ENCODE measurements at places on chromosomes 12 and 14.

GRCh38 chr12:129064209-129064855, 211.1 kb downstream of the GLT1D1 start:
- no peak for DNase-seq

DNA sequence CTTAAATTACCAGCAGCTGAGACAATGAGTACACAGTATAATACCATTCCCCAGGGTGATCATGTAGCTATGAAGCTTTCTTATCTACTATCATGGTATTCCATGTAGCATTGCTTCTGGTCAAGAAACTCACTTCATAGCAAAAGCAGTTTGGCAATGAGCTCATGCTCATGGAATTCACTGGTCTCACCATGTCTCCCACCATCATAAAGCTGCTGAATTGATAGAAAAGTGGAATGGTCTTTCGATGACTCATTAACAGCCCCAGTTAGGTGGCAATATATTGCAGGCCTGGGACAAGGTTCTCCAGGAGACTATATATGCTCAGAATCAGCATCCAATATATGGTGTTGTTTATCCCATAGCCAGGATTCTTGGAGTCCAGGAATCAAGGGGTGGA, 553.7 kb downstream of the FOXG1 start:
- DNase-seq = no peak

- no peak for DNase-seq
Observed at GRCh38 chr12:106078358-106079010, 60.3 kb downstream of the NUAK1 start.

DNA sequence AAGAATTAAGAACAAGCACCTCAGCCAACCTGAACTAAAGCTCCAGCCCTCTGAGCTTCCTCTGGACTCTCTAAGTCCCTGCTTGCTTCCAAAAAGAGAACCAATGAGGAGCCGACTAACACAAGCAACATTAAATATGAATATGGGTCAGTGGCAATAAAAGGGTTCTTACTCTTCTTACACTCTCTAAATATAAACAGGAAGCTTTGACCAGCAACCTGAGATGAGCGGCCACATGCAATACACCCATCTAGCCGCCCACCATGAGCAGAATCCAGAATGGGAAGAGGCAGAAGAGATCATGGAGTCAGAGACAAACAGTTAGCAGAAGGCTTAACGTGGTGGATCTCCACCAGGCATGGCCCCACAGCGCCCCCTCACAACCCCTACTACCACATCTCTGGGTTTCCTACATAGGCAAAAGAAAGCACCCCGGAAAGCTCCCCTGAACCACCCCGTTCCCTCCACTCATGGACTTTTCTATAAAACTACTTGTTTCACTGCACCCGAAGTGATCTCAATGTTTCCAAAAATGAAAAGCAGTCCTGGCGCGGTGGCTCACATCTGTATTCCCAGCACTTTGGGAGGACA, 59.4 kb downstream of the TTC7B start:
- no peak for DNase-seq

GRCh38 chr14:93007225-93007997, 84.5 kb downstream of the CHGA start:
- no peak for DNase-seq

DNA sequence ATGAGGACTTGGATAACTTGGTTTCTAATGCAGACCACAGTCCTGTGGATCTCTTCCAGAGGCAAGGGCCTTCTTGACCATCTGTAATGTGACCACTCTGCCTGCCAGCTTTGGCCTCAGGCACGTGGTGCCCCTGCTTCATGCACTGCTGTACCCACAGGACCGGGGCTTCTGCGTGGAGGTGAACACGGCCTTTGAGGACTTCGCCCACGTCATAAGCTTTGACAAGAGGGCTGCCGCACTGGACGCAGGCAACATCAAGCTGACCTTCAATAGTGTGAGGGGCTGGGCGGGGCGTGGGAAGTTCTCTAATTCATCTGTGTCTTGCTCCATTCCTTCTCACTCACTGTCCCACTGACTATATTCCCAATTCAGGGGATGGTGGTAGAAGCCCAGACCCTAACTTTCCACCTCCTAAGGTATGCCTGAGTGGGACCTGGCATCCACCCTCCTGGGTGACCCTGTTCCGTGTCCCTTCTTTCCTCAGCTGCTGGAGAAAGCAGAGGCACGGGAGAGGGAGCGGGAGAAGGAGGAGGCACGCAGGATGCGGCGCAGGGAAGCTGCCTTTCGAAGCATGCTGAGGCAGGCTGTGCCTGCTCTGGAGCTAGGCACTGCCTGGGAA, 18.5 kb downstream of the PRPF40B start:
- DNase-seq = no peak

DNA sequence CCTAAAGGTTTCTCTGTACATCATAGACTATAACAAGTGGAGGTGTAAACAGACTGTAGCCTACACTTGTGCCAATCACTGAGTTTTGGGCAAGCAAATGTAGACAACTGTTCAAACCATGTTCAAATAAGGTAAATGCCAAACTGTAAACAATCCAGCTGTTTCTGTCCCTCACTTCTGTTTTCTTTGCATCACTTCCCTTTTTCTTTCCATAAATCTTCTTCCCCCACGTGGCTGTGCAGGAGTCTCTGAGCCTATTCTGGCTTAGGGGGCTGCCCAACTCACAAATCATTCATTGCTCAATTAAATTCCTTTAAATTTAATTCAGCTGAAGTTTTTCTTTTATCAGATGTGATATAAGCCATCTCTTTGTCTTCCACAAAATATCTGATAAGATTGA, 65.1 kb upstream of the CPM start:
- no peak for DNase-seq

DNA sequence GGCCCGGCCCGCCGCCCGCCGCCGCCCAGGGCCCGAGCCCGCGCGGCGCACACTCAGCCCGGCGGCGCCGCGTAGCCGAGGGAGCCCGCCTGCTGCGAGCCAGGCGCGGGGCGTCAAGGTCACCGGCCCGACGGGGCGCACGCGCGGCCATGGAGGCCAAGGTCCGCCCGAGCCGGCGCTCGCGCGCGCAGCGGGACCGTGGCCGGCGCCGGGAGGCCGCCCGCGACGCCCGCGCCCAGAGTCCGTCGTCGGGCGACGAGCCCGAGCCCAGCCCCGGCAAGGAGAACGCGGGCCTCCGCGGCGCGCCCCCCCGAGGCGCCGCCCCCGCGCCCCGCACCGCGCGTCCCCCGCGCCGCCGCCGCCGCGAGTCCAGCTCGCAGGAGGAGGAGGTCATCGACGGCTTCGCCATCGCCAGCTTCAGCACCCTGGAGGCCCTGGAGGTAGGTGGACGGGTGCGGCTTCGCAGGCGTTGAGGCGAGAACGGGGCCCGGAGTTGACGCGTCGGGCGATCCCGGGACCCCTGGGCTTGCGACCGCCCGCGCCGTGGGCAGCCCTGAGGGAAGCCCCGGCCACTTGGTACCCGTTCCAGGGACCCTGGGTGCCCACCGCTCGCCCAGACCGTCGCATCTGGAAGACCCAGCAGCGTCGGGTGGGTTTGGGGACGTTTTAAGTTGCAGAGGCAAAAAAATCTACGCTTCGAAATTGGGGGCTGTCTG, 629 bp downstream of the FBRSL1 start:
- no peak for DNase-seq

DNA sequence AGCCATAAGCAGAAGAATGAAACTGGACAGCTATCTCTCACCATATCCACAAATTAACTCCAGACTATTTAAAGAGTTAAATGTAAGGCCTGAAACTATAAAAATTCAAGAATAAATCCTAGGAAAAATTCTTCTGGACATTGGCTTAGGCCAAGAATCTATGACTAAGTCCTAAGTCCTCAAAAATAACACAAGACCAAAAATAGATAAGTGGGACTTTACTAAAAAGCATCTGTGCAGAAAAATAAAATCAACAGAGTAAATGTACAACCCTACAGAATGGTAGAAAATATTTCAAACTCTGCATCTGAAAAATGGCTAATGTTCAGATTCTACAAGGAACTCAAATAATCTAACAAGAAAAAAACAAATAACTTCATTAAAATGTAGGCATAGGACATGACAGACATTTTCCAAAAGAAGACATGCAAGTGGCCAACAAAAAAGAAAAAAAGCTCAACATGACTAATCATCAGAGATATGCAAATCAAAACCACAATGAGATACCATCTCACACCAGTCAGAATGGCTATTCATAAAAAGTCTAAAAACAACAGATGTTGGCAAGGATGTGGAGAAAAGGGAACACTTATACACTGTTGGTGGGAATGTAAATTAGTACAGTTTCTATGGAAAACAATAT, 61.0 kb upstream of the PPFIA2 start:
- no peak for DNase-seq

GRCh38 chr12:130337488-130338303, at the start of gene PIWIL1:
Gene PIWIL1 (plus strand): TSS chr12:130337887. CDS start chr12:130342592, 4,705 bp downstream.
- DNase-seq = no peak

DNA sequence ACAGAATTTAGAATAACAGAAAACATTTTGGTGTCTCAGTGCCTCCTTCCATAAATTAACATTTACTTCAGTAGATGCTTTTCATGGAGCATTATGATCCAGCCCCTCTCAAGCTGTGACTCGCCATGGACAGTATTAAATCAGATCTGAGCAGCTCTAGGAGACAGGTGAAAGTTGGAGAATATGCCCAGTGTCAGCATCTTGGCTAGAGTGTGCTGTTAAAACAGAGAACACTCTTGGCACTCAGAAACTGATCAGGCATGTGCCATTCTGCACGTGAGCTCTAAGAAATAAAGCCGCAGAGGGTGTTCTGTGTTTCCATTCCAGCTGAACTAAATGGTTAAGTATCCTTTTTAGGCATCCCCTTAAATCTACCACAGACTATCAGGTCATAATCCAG, 68.0 kb downstream of the DIP2B start:
- DNase-seq = no peak

DNA sequence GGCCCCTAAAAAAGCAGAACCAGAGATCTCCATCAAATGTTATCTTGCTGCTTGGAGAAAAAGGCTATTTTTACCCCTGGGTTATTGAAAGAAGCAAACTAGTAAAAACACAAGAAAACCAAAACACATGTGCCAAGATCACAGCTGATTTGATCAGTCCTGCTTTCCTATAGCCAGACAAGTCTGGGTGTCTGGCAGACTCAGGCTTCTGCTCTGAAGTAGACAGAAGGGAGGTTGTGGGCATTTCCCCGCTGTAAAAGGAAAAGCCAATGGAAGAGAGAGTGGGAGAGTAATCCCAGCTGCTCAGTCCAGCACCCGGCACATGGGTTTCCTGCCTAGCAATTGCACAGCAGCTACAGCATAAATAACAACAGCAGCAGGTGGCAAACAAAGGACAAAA, 177.9 kb downstream of the PHLDA1 start:
- no peak for DNase-seq

All from stimulated activated CD8-positive, alpha-beta memory T cell treated with anti-CD3 and anti-CD28 coated beads, Interleukin-12 subunit alpha, Interleukin-12 subunit beta, amount 100 ng/mL, for 4 hours (primary cell).